ENCODE measurements at places on chromosomes 2 and 18.

DNA sequence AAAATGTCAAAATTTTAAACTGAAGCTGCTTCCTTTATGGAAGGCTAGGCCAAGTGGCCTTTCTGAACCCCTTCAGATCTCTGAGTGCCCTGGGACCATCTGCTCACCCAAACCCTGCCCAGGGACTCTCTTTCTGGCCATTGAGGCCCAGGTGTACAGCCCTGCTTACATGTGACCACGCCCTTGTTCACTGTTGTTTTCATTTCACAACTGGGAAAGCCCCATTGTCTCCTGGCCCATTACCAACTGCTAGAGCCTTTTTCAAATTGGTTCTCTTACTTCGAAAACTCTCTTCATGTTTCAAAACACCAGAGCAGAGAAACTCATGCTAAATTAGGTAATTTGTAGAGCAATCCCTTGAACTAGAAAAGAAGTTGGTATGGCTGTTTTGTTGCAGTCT is 219.5 kb upstream of the TANK start:
- DNase-seq = no peak

- no peak for DNase-seq
Observed at GRCh38 chr2:23377771-23378170, 7.2 kb upstream of the KLHL29 start.

- DNase-seq = no peak
Observed at GRCh38 chr2:97911922-97912575, 83.7 kb downstream of the TMEM131 start.

DNA sequence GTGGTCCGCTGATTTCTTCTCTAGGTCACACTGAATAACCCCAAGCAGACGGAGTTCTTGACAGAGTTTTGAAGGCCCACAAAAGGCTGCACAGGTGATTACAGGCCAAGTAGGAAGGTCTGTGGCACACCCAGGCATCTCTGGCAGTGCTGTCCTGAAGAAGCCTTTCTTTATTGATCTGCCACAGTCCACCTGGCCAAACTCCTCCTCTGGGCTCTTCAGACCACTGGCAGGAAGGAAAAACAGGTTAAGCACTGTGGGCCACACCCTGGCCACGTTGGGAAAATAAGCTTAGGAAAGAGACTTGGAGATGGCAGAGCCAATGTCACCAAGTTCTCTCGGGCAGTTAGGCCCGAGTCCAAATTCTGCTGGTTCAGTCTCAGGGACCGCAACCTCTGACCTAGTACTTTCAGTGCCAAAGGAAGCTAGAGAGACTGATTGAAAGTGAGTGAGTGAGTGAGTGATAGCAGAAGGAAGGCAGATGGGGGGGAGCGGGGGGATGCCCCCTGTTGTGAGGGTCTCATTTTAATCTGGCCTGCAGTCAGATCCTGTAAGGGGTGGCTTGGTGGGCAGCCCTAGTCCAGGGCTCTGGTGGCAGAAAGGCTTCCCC is 102.9 kb downstream of the TGFA start:
- no peak for DNase-seq

DNA sequence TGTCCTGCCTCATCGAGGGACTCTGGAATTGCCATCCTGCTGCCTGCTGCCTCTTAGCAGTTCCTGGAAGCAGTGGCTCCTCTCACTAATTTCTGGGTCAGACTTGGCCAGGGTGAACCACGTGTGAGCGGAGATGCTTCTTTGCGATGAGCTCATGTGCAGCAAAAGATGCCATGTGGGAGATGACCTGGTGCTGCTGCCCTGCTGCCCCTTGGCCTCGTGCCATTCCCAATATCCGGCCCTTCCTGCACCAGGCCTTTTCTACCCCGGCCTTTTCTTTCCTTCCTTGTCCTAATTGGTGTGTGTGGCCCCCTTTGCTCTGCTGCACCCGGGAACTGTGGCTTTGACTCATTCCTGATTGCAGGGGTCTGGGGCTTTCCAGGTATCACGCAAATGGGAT is 296.9 kb upstream of the HS6ST1 start:
- DNase-seq = no peak

DNA sequence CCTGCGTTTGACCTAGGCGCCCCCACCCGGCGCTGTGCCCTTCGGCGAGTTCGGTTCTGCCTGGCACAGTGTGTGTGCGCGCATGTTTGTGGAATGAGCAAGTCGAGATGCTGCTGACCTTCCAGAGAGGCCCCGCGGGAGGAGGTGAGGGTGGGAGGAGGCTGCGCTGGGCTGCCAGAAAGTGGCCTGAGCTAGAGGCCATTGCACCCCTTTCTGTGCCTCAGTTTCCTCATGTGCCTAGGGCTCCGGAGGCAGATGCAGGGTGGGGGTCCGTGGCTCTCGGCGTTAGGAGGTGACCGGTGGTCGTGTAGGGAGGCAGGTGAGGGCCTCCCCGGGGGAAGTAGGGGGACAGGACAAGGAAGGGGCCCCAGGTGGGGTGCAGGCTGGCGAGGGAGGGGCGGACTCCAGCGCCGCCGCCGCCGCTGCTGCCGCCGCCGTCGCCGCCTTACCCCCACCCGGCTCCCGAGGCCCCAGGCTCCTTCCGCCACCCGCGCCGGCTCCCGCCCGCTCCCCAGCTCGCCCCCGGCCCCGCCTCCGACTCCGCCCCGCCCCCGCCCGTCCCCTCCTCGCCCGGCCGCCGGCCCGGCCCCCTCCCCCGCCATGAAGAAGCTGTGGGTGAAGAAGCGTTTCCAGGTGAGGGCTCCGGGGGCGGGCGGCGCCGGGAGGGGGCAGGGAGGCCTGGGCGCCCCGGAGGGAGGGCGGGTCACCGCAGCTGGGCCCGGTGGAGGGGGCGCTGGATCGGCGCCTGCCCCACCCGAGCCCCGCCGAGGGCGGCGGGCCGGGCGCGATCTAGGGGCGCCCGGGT is 7.0 kb downstream of the SPEG start:
- DNase-seq = peak; percentile 14

GRCh38 chr2:15808204-15808910 is 132.0 kb upstream of the MYCN start:
- no peak for DNase-seq

DNA sequence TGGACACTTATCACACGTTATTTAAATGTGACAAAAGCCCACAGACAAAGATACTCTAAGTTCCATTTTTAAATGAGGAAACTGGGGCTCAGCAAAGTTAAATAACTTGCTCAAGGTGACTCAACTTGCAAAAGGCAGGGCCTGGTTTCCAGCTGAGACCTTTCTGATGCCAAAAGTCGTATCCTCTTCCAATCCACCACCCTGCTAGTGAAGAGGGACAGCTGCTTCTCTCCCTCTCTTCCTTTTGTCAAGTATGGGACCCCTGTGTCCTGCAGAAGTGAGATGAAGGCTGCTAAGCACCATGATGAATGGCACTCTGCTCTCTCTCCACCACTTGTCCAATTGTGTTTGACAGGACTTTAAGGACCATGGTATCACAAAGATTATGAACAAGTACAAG is 140.9 kb downstream of the DYM start:
- DNase-seq = no peak

GRCh38 chr2:31140151-31140550 is 1.9 kb upstream of the GALNT14 start:
- DNase-seq = no peak

DNA sequence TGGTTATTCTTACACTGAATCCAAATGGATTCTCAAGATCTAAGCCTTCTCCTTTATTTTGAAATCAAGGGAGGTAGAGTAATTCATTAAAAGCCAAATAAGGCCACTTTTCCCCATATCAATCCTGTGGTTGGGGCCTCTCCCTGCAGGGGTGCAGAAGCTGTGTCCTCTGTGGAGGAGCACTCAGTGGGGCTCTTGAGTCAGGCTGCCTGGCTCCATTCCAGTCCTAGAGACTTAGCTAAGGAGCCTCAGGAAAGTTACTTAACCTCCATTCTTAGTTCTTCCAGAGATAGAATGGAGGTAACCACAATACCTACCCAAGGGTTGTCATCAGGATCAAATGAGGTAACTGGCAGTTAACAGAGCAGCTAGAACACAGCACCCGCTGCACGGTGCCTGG is 564.3 kb downstream of the CMPK2 start:
- no peak for DNase-seq

DNA sequence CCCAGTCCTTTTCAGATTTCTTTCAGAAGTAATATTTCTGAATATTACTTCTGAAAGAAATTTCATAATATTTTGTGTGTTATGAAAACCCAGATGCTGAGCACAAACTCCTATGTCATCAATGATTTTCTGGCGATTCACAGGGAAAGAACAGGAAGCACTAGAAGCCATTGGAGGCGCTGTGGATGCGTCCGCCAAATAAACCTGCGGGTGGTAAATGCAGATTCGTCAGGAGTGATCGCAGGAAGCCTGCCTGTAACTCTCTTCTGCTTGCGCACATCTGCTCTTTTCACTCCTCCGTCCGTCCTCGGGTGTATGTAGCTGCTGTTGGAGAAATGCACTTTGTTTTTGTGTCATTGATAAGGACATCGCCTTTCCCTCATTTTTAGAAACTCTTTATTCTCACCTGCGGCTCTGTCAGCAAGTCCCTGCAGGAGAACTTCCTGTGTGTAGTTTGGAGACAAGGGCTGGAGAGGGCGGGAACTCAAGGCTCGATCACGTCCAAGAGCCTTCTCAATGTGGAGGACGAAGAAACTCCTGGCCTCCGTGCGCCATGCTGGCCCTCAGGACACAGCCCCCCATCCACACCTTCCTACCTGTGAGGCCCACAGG is 483.8 kb downstream of the GALR1 start:
- DNase-seq = no peak

- no peak for DNase-seq
Observed at GRCh38 chr2:160479269-160479668, 14.3 kb downstream of the RBMS1 start.

GRCh38 chr18:67301592-67301991 is 214.9 kb downstream of the DSEL start:
- no peak for DNase-seq

DNA sequence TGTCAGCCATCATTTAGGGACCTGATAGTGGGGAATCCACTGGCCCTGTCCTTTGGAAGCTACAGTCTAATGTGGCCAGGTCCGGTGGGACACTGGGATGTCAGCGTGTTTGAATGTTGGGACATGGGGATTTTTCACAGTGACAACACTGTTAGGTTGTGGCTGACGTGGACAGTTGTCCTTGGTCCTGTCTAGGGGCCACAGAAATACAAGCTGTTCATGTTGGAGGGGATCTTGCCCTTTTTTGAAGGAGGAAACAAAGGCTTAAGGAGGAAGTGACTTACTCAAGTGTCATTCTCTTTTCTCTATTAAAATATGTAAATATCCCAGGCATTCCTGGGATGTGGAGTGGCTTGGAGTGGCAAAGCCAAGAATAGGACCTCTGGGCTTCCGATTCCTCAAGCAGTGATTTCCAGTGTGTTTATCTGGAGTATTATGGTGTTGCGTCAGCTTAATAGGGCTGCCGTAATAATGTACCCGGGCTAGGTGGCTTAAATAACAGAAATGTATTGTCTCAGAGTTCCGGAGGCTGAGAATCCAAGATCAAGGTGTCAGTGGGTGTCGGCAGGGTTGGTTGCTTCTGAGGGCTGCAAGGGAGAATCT is 8.5 kb downstream of the ACOXL start:
- no peak for DNase-seq

GRCh38 chr2:150091846-150092245 is 395.6 kb downstream of the RND3 start:
- DNase-seq = no peak

GRCh38 chr2:105873721-105874120 is 129.0 kb downstream of the NCK2 start:
- DNase-seq = no peak

- no peak for DNase-seq
Observed at GRCh38 chr2:28336982-28337627, 55.6 kb upstream of the FOSL2 start.

DNA sequence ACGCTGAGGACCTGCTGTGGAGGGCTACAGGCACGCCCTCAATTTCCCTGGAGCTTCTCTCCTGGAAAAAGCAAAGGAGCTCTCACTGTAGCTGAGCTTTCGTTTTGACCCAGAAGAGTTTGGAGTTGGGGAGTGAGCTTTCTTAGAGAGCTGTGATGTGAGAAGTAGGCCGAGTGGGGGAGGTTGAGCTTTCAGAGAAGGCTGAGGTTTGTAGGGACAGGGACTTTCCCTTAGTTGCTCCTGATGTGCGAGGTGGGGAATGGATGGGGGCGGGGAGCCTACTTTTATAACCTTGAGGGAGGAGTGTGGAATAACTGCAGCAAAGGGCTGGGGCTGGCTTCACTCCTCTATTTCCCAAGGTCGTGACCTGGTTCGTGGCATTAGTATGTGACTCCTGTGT is 47.1 kb downstream of the ZNF532 start:
- DNase-seq = no peak

DNA sequence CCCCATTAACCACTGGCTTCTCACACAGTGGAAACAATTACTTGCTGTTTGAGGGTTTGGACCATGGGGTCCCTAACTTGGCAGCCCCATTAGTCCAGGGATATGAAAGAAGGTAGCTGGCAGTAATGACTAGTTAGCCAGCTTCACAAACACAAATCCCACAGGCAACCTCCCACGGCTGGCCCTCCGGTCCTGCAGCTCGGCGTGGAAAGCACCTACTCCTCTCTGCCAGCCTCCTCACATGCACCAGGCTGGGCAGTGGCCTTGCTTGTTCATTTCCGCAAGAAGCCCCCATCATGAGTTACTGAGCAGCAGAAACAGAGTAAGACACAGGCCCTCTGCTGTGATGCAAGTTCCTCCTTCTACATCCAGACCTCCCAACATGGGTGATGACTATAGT is 13.7 kb downstream of the C1QL2 start:
- no peak for DNase-seq

- DNase-seq = no peak
Observed at GRCh38 chr2:239951129-239951734, 73.9 kb downstream of the NDUFA10 start.

DNA sequence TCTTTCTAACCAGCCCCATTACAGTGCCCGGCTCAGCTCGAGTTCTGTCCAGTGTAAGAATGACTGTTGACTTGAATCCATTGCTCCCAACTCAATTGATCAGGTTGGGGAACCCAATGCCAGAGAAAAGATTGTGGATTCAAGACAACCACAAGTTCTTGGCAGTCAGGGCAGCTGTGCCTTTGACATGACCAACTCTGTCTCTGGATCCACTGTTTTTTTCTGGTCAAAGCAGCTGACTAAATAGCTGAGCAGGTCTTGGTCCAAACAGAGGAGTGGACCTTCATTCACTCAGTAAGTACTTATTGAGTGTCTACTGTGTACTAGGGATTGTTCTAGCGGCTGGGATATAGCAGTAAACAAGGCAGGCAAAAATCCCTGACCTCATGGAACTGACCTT is 6.3 kb upstream of the ATOH8 start:
- no peak for DNase-seq

GRCh38 chr2:28095622-28096021 is 205.1 kb downstream of the BABAM2 start:
- DNase-seq = no peak

DNA sequence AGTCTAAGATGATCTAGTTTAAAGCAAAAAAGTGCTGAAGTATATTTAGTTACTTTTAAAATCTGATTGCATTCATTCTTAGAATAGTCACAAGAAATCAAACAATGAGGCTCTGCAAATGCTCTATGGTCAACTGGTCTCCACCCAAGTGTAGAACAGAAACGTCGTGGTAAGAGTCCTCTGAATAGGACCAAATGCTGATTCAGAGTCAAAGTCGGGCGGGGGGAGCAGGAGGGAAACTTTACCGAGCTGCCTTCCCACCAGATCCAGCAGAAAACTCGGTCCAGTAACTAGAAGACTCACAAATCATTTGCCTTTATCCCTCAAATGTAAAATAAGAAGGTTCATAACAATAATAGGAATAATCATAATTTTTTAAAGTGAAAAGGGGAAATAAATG is 46.2 kb upstream of the PXDN start:
- DNase-seq = no peak
